CD4-positive, alpha-beta T cell treated with Interleukin-4 for 1 hour (primary cell): ENCODE measurements at places on chromosomes 1 and 21.

- no peak for DNase-seq
These were observed 119.0 kb downstream of the FGGY start for GRCh38 chr1:59415881-59416280.

- no peak for DNase-seq
These were observed 49.6 kb downstream of the OSBPL9 start for GRCh38 chr1:51666478-51666877.

- no peak for DNase-seq
These were observed 8.6 kb downstream of the KCNC4 start for GRCh38 chr1:110218739-110219138.

DNA sequence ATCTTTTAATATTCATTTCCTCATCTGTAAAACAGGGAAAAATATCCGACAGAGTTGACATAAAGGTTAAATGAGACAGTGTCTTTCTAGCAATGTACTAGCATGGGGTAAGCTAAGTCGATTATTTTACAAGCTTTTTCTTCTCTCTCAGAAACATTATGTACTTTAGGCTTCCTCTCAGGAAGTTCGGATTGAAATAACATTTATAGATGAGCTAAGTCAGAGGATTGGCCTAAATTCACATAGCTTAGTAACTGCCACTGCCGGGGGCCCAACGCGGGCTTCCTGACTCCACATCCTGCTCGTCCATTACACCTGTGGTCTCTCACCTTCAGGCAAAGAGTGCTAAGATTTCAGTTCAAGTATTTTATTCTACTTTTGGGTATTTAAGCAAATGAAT, 462.3 kb upstream of the NFIA start:
- no peak for DNase-seq

DNA sequence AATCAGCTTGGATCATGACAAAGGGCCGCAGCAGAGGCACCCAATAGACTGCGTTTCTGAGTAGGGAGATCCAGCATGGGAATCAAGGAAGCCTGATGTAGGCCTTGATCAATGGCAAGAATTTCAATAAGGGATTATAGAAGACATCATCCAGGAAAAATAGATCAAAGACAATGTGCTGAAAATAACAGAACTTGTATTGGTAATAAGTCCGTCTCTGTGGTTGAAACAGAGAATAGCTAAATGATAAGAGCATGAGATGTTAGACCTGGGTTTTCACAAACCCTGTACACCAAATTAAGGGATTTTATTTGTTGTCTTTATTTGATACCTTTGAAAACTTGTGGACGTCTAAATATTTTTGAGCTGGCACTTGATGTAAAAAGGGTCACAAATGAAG, 228.0 kb upstream of the SGIP1 start:
- no peak for DNase-seq

DNA sequence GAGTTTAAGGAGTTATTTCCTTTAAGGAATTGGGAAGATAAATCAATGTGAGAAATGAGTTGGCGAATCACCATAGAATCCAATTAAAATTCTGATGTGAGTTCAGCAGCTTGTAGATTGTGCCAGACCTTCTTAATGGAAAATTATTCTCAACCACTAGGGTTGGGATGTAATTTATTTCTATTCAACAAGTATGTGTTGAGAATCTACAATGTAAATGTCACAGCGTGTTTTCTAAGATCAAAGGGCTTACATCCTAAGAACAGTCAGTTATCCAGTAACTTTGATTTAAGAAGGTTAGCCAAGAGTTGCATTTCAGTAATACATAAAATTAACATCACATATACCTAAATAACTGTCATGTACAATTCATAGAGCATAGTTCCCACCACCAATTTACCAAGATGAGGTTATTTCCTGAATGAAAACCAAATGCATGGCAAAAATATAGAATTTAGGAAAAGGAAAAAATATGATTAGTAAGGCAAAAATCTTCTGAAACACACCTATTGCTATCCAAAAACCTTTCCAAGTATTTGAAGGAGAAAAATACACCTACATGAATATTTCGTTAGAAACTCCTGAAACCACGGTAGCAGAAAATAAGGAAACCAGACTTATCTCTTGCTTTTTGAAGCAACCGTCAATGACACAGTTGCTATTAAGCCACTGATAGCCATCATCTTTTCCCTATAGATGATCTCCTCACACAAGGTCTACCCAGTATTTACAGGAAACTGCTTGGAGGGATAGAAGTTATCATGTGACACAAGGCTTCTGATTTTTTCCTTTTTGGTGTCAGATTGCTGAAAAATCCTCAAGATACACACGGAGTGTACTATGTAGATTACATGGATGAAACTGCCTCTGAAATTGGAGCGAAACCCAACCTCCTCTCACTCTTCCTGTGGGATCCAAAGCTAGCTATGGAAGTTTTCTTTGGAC, 259.4 kb upstream of the POGK start:
- no peak for DNase-seq

- peak; percentile 35 for DNase-seq
These were observed 23.4 kb downstream of the MAPKAPK2 start for GRCh38 chr1:206708058-206708457.

DNA sequence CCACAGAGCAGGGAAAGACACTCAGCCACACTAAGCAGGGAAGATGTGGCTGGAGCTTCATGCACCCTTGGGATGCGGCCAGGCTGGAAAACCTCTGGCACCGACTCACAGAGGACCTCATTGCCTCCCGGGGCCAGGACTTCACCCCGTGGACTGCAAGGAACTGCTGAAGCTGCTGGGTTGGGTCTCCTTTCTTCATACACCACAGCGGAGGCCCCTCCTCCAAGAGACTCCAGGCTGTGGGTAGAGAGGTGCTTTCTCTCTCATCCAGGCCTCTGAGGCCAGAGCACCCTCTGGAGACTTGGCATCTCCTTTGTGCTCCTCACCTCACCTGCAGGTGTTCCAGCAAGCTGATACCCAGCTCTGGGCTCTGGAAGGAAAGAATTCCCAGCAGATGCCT, 76.0 kb upstream of the EDN2 start:
- no peak for DNase-seq

DNA sequence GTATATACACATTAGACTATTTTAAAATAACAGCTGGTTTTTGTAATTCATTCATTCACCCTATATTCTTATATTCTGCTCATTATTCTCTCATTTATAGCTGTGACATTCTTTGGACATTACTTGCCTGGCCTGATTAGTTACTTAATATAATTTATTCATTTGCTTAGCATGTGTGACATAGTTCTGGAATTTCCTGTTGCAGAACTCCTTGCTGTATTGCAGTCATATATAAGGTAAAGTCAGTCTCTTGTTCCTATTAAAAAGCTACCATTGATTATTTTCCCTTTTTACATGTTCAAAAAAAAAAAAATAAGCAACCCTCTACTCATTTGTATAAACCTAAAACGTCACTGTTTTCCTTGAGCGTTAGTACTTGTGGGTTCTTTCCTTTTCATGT, 23.9 kb downstream of the GNAT2 start:
- DNase-seq = no peak

GRCh38 chr21:36630485-36631206, 68.3 kb upstream of the SIM2 start:
- peak; percentile 25 for DNase-seq

GRCh38 chr1:8217011-8217711, 100.8 kb upstream of the SLC45A1 start:
- peak; percentile 21 for DNase-seq

DNA sequence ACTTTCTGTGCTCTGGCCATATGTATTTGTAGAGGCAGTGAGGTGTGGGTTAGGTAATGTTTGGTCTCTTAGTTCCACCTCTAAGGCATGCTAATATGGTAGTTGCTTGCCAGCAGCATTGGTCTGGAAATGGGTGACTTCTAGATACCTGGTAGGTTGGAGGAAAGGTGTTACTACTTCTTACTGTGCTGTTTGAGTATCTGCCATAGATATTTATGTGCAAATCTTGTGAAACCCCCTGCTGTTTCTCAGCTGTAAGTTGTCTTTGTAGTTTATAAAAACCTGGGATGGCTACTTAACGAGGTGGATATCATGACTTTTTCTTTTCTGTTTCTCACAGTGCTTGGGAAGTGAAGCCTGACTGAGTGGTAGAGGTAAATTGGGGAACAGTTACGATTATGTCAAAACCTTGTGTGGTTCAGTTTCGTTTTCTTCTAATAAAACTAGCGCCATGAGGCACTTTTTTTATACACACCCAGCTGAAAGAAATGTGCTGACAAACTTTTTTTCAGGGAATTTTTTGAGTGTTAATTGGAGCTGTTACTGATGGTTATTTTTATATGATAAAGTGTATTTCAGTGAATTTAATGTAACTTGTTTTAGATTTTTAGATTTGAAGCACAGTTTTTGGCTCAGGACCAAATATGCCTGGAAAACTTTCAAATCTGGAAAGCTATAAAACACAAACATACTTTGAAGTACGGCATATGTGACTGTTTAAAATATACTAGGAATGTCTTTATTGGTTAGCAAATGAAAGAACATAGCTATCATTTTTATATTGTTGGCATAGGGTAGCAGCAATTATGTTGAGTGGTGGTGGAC, 42.1 kb downstream of the CAMSAP2 start:
- no peak for DNase-seq

DNA sequence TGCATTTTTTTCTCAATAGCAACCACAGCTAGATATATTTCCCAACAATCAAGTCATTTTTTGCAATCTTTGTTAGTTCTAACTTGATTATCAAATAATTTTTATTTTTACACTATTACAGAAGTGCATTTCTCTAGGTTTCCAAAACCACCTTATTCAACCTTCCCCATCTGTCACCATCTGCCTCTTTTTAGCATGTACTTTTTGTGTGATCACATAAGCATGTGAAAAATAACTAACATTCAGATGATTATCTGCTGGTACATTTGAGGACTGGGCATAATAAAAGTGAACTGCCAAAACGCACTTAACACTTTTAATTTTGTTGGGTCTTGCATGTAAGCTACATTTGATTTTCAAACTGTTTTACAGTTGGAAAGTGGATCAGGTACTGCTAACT, 291.5 kb downstream of the AKT3 start:
- no peak for DNase-seq

- peak; percentile 51 for DNase-seq
These were observed 88.3 kb upstream of the SELENON start for GRCh38 chr1:25711555-25712298.

GRCh38 chr1:210792250-210793102, 341.5 kb downstream of the KCNH1 start:
- no peak for DNase-seq

- DNase-seq = no peak
These were observed 21.9 kb upstream of the PLEKHG5 start for GRCh38 chr1:6513320-6513801.

GRCh38 chr1:208009706-208010444, 99.0 kb upstream of the CD34 start:
- no peak for DNase-seq

GRCh38 chr1:39061951-39062350, 35.8 kb downstream of the NDUFS5 start:
- DNase-seq = no peak

DNA sequence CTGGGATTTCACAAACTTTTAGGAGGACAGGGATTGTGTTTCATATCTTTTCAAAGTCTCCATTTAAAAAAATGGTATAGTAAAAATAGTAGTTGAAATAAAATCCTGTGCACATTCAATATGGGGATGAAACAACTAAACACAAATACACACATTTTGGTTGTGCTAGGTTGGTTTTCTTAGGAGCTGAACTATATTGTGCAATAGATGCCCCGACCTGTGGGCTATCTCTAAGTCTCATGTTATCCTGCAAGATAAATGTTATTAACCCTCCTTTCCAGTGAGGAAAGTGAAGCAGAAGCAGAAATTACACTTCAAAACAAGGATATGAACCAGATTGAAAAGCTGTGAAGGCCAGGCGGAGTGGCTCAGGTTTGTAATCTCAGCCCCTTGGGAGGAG, 1.3 kb upstream of the PLD5 start:
- no peak for DNase-seq

DNA sequence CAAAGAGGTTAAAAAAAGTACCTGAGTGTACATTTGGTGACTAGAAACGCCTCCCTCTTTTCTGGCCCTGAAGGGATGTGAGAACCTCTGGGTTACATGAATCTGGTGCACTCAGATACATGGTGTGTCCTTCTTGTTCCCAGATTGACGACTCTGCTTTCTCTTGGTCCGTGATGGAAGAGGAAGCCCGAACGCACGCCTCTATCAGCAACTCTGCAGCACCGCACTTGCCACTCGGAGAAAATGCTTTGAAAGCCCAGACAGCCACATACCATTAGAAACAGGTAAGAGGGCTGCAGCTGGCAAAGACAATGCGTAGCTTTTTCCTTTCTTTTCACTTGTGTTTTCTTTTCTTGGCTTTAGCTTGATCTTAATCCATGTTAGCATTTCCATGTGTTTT, 21.1 kb upstream of the ZBTB21 start:
- no peak for DNase-seq

DNA sequence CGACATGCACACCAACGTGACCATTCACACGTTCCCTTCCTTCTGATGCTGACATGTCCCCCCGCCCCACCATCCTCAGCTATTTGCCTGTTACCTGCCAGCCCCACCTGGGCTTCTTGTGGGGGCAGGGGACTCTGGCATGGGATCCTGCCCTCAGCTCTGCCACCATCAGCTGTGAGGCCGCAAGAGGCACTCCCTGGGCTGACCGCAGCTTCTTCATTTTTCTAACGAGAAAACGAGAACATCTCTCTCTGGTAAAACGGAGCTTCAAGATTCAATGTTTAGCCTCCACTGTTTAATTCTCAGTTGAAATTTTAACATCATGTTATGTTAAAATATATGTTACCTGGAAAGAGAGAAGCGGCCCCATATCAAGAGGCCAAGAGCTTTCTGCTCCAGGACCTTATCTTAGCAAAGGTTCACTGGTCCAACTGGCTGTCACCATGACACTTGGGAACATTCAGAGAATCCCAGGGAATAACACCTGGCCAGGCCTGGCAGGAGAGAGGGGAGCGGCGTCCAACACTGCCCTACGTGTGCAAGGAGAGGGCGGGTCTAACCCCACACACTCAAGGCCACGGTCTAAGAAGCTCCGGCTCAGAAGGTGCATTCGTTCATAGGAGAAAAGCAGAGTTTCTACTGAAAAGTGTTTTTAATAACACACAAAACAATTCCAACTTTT, 51.3 kb downstream of the HLCS start:
- DNase-seq = no peak

GRCh38 chr21:32861866-32862265, 90.3 kb upstream of the PAXBP1 start:
- DNase-seq = no peak

- DNase-seq = no peak
These were observed 92.8 kb downstream of the ETS2 start for GRCh38 chr21:38898422-38899096.

- DNase-seq = no peak
These were observed 103.3 kb upstream of the SLC45A1 start for GRCh38 chr1:8214501-8215173.

- DNase-seq = no peak
These were observed 7.8 kb upstream of the TDRD5 start for GRCh38 chr1:179583771-179584320.

- no peak for DNase-seq
These were observed 2.4 kb upstream of the CTPS1 start for GRCh38 chr1:40976952-40977690.

GRCh38 chr1:240998441-240999015, 358.5 kb downstream of the RGS7 start:
- DNase-seq = no peak

DNA sequence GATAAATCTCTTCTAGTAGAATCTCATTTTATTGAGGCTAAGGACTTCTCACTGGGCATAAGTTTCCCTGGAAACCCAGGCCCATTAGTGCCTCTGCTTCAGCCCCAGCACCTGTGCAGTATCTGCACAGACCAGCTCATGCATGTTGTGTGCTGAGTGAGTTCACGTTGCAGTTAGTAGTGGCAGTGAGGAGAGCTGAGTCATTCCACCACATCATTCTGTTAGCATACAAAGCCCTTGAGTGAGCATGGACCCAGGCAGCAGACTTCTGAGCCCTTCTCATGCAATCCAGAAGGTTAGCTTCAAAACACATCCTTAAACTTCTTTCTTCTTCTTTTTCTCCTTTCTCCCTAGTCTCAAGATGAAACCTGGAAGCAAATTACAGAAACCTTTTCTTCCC, 45.8 kb upstream of the NTPCR start:
- no peak for DNase-seq
